Brain (organoid and tissue), 16 donors: ENCODE measurements at places on chromosomes 7 and 10. TPM values are rescaled to one million over a fixed set of nuclear protein-coding genes. Genes with fewer than 3 reads are reported as not detected.

Gene CLDN15
- 4.6 TPM for polyA plus RNA-seq

DNA sequence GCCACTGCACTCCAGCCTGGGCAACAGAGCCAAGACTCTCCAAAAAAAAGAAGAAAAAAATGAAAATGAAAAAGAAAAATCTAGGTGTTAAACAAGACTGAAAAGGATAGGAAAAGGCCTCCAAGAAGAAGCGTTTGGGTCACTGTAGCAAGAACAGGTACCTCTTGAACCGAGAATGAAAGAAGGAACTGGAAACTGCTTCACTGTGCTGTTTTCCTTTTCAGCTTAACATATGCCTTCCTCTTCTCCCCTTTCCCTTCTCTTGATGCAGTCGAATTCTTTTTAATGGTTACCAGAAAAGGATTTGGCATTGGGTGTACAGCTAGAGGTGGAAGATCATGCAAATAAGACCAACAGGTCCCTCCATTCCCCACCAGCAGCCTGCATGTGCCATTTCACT lies 28.1 kb downstream of the LRRC4 start:
- no peak for DNase-seq

Gene JAZF1
- polyA plus RNA-seq, result 11.3 TPM

GRCh38 chr10:97805949-97806348 lies 34.1 kb upstream of the SFRP5 start:
- no peak for DNase-seq

DNA sequence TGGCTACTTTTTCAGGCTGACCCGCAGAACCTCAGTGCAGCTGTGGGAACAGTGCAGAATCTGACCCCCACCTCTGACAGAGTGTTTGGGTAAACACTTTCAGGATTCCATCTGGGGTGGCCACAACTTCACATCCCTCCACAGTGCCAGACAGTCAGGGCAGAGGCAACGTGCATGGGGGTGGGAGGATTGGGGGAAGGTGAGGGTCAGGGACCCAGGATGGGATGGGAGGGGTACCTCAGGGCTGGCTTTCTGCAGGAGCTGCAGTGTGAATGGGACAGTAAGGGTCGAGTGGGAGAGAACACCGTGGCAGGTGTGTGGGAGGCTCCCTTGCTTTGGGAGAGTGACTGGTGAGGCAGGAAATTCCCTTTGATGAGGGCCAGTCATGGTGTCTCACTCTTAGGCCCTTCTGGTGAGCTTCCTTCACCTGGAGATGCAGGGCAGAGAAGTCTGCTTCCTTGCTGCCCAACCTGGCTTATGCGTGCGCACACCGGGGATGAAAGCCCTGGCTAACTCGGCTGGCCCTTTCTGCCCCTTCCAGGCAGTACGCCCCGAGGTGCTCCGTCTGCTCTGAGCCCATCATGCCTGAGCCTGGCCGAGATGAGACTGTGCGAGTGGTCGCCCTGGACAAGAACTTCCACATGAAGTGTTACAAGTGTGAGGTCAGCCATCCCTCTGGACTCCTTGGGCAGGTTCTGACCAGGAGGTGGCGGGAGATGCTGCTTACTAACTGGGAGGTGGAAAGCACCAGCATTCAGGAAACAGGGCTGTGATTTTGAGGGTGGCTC lies 8.4 kb downstream of the ZYX start:
- no peak for DNase-seq

DNA sequence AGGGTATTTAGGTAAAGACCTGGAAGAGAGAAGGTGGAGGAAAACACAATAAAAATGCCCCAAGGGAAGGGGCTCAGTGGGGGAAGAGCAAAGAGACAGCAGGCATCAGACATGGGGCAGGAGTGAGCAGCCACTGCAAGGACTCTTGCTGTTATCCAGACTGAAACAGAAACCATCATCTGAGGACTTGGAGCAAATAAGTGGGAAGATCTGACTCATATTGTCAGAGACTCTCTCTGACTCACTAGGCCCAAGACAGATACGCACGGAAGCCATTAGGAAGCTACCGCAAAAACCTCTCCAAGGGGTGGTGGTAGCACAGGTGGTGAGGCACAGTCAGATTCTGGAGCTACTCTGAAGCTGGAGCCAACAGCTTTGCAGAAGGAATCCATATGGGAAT lies 110.7 kb downstream of the RNF32 start:
- no peak for DNase-seq

Gene TSPAN33
- polyA plus RNA-seq, result 15.1 TPM

- no peak for DNase-seq
Measured at GRCh38 chr10:17649836-17650235, 5.9 kb downstream of the STAM start.

DNA sequence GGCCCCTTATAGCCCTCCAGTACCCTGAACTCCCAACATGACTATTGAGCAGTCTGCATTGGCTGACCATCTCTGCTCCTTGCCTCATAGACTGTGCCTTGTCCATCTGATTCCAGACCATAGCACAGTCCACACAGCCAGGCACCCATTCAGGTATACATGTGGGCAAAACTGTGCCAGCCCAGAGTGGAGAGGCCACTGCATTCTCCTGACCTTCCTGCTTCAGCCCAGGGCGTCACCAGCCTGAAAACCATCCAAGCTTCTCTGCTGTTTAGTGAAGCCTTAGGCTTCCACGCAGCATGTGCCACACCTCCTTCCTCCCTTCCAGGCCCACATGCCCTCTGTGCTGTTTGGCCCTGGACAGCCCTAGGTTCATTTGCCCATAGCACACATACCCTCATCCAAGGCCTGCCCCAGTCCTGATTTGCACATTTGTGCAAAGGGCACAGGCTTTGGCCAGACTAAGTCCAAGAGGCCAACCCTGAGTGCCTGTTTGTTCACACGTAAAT lies 10.5 kb downstream of the DDX56 start:
- no peak for DNase-seq

DNA sequence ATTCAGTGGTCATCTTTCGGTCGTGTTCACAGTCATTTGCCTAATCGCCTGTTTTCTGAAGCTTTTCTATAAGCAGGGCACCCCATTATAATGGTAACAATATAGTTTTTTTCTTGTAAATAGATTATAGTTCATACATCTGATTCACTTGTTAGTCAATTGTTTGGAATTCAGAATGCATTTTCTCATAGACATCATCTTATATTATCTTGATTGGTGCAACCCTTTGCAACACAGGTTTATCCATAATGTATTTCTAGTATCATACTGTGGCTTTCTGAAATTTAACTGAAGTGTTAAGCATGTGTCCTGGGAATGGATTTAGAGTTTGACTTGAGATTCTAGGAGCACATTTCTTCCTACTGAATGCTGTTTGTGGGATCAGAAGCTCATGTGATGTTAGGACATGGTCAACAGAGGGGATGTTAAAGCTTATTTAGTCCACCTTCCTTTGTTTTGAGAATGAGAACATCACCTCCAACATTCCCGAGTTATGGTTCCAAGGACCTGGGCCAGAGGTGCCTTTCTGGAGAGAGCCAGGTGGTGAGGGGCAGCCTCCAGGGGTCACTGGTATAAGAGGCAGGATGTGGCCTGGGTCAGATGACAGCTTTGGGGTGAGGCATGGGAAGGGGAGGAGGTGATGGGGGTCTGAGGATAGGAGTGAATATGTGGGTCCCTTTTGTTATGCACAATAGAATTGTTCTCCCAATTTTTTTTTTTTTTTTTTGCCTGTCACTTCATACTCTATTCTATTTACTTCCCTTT lies 415.6 kb downstream of the EXOC4 start:
- no peak for DNase-seq

DNA sequence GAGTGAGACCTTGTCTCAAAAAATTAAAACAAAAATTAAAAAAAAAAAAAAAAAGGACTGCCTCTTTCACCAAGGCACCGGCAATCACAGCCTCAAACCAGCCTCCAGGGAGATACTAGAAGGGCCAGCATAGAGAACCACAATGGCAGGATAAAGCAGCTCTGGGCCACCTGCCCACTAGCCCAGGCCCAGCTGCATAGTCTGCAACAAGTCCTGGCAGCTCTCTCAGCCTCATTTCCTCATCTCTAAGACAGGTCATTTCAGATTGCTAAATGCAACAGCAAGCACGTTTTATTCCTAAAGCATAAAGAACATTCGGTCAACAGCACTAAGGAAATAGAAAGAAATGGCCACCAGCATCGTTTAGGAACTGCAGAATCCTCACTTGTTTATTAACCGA lies 28.8 kb downstream of the XPNPEP1 start:
- peak; percentile 22 for DNase-seq

- DNase-seq, result peak; percentile 53
Measured at GRCh38 chr10:80462981-80463741, 9.1 kb downstream of the TSPAN14 start.

DNA sequence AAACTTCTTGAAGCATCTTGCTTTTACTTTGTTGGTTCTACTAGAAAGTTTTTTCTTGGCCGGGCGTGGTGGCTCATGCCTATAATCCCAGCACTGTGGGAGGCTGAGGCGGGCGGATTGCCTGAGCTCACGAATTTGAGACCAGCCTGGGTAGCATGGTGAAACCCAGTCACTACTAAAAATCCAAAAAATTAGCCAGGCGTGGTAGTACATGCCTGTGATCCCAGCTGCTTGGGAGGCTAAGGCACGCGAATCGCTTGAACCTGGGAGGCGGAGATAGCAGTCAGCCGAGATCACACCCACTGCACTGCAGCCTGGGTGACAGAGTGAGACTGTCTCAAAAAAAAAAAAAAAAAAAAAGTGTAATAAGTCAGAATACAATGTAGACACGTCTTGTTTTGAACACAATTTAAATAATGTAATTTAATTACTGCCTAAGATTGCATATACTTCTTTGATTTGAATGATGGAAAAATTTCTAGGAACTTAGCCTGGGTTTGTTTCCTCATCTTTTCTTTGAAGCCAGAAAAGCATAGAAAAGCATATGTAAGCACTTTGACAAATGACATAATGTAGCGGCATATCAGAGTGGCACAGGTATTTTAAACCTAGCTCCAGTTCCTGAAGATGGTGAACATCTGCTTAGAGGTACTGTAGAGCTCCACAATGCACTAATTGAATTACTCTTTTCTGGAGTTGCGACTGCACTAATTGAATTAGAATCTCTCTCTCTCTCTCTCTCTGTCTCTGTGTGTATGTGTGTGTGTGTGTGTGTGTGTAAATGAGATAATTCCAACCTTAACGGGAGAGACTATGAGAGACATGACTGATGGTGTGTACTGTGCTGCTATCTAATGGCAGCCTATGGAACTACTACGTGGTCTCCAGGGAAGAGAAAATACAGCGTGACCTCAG lies 87.8 kb downstream of the BTRC start:
- DNase-seq, result peak; percentile 84

DNA sequence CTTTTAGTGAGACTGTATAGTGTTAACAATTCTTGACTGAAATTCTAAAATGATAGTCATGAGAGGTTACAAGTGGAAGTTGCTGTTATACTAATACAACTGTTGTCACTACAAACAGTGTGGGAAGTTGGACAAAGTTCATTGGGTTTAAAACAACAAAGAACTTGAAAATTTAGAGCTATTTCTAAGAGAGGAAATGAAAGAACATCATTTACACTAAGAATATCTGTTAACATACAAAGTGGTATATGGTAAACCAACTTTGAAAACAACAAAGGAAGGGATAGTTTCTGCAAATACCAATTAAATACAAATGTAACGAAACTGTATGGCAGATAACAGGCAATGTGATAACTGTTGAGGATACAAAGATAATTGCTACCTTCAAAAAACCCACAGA lies 11.6 kb downstream of the MTPN start:
- DNase-seq, result no peak

DNA sequence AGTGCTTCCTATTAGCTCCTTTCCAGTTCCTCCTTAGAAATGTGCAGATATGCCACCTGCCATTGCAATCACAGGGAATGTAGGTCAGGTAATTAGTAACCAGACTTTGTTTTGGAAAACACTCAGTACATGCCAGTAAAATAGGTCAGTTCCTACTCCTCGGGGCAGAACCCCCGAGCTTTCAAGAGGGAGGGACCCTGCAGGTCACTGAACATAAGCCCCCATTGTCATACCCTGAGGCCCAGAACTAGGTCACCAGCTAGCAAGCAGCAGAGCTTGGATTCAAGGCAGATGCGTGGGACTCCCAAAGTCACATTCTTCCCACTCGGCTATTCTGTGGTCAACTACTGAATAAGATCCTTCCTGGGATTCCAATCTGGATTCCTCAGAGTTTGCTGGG lies 104.8 kb downstream of the PPP1R3C start:
- DNase-seq, result no peak

Gene FAM25C
- not detected for polyA plus RNA-seq

GRCh38 chr10:119379466-119380071 lies 162.9 kb downstream of the RGS10 start:
- no peak for DNase-seq

DNA sequence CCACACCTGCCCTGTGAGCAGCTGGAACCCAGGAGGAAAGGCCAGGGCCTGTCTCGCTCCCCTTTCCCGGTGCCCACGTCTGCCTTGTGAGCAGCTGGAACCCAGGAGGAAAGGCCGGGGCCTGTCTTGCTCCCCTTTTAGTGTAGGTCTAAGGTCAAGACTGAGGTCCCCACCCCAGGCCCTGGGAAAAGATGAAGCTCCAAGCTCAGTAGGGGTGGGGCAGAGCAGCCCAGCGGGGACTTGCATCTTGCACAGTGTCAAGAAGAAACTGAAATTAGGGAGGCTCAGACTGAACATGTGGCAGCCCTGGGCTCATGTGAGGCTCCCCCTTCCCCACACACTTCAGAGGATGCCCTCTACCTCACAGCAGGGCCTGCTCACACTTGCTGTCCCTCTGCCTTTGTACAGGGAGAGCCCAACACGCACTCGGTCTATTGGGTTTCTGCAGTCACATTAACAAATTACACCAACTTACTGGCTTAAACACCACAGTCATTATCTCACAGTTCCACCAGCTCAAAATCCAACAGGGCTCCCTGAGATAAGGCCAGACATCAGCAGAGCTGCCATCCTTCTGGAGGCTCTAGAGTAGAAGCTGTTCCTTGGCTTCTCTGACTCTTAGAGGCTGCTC lies 12.4 kb downstream of the POLL start:
- DNase-seq, result no peak

- peak; percentile 32 for DNase-seq
Measured at GRCh38 chr10:93859049-93859655, 34.6 kb upstream of the SLC35G1 start.

Gene XRCC2
- 1.2 TPM for polyA plus RNA-seq

Gene STEAP1B
- 2.9 TPM for polyA plus RNA-seq

- DNase-seq, result no peak
Measured at GRCh38 chr10:59880971-59881510, 25.3 kb downstream of the CCDC6 start.

DNA sequence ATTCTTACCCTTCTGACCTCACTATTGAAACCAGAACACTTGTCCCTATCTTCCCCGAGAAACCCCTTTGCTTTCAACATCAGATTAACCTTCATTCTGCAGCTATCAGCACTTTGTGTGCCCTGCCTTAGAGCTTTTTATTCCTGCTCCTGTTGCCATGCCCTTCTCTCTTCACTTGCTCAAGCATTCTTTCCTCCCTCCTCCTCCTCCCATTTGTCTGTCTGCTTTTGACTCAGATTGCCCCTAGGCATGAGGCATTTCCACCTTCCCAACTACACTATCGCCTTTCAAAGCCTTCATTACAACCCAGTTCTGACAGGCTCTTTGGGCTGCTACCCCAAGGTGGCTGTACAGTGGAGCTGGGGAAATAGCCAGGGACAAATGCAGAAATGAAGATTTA lies 143.3 kb downstream of the SLC25A13 start:
- no peak for DNase-seq
